ENCODE measurements at places on chromosomes 12 and 14. TPM values are rescaled to one million over a fixed set of nuclear protein-coding genes. Genes with fewer than 3 reads are reported as not detected.
A peak's percentile ranks its signal among the peaks of the same experiment; 100 is the strongest.

- DNase-seq, result no peak
These were observed 111.6 kb downstream of the TSPAN8 start for GRCh38 chr12:71046215-71046614.

- no peak for DNase-seq
These were observed 395.5 kb downstream of the ZFP36L1 start for GRCh38 chr14:68397371-68397811.

- DNase-seq, result no peak
These were observed 4.8 kb upstream of the ZCCHC8 start for GRCh38 chr12:122505419-122506051.

- DNase-seq, result no peak
These were observed 517.5 kb downstream of the NELL2 start for GRCh38 chr12:44358636-44359035.

DNA sequence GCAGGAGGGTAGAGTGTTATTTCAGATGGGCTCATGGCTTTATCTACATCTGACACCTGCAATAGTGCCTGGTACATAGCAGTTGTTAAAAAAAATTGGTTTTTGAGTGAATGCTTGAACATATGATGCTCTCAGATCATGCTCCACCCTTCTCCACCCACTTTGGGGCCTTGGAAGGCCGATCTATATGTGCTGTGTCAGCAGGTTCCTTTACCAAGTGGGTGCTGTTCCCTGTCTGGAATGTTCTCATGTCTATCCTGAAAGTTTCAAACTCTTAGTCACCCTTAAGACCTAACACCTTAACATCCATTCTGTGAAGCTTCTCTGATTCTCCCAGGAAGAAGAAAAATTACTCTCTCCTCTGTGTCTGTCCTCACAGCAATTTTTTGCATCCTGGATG is 556.3 kb upstream of the TBX3 start:
- no peak for DNase-seq

DNA sequence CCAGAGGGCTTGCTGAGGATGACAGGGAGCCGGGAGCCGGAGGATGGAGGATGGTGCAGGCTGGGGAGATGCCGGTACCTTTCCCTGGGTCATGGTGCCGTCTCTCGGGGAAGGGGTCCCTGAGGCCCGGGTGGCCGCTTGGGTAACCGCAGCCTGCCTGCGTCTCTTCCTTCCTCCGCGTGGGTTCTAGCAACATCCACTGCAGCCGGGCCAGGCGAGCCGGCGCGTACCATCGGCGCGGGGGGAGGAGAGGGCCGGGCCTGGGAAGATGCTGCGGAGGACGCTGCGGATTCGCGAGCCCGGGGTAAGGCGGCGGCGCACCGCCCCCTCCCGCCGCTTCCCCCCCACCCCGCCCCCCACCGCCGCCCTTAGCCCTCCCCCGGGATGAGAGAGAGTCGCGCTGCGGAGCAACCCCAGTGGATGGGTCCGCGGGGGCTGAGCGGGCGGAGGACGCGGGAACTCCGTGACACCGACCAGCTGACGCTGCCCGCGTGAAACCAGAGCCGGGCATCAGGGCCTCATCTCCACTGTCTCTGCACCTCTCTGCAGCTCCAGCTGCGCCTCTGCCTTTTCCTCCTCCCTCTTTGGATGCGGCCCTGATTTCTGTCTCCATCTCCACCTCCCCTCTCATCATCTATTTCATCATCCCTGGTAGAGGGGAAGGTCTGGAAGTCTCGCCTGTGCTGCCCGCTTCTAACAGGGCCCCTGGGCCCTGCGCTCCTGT is at the start of gene FAIM2:
Gene FAIM2, minus strand, starts transcription at position 201 of the 724 bp plus-strand sequence. Its CDS starts 108 bp downstream, at position 93.
- DNase-seq, result peak; percentile 71

DNA sequence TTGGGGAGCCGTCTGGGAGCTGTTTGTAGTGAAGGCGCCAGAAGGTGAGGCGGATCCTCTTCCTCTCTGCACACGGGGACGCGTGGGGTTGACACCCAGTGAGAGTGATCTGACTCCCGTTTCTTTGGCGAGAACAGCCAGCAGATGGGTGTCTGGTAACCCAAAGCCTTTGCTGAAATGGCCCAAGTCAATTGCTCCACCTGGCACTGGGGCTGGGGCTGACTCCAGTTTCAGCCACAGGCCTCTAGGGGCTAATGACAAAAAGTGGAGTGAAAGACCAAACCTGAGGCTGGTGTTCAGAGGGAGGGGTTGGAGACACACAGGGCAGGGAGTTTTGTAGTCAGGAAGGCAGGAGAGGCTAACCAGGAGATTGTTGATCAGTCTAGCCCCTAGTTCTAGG is 87.0 kb downstream of the FRMD6 start:
- no peak for DNase-seq

GRCh38 chr14:98926146-98926545 is 345.9 kb downstream of the BCL11B start:
- peak; percentile 61 for DNase-seq

DNA sequence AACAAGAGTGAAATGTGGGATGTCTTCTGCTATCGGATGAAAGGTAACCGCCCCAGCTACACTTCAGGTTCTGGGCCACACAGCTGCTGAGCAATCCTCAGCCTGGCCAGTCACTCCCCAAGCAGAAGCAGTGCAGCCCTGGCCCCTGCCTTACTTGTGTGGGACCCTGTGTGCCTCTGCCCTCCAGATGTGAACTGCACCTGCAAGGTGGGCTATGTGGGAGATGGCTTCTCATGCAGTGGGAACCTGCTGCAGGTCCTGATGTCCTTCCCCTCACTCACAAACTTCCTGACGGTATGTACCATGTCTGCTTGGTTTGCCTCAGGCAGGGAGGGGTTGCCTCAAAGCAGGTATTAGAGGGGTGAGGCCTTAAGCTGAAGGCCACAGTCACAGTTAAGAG is 85.6 kb downstream of the NT5DC3 start:
- DNase-seq, result no peak

DNA sequence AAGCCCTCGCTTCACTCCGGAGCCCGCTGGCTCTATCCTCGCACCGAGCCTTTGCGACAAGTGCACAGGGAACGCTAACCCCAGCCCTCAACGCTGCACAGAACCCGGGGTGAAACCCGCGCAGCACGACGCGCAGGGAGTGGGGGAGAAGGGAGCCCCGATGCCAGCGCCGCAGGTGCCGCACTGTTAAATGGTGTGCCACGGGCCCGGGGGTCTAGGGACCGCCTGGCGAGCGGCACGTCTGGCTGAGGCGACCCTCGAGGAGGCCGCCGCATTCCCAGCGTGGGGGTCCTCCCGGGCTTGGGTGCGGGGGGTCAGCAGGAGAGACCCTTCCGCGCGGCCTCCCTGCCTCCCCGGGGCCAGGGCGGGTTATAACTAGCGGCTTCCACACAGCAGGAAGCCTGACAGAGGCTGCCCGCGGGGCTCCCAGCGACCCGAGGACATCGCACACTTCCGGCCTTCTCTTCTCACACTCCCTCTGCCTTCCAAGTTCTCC is 23.8 kb upstream of the LRTM2 start:
- DNase-seq, result peak; percentile 82

- DNase-seq, result no peak
These were observed 112.4 kb upstream of the TMEM132D start for GRCh38 chr12:130016194-130016593.

GRCh38 chr14:101623685-101624444 is 62.6 kb downstream of the DIO3 start:
- no peak for DNase-seq

DNA sequence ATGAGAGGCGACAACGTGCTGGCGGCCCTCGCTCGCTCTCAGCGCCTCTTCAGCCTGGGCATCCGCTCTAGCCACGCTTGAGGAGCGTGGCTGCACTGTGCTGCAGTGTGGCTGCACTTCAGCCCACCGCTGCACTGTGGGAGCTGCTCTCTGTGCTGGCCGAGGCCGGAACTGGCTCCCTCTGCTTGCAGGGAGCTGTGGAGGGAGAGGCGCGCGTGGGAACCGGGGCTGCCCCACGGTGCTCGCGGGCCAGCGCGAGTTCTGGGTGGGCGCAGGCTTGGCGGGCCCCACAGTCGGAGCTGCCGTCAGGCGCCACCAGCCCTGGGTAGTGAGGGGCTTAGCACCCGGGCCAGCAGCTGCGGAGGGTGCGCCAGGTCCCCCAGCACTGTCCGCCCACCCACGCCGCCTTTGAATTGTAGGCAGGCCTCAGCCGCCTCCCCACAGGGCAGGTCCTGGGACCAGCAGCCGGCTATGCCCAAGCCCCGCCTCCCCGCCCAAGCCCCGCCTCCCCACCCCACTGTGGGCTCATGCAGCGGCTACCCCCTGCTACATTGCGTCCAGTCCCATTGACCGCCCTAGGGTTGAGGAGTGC is 974.2 kb downstream of the FSCB start:
- DNase-seq, result no peak

DNA sequence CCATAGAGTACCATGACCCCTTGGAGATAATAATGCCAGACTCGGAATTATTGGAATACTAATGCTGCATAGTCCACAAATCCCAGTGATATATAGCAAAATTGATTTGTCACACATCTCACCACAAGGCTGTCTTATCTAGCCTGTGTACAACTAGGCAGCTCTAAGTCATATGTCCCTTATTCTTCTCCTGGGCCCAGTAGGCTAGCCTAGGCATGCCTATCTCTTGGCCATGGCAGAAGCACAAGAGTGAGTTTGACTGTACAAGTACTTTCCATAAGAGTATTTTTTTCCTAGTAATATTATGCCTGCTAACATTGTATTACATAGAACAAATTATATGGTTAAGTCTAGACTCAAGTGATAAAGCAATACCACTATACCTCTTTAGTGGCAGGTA is 1122.1 kb upstream of the SEL1L start:
- DNase-seq, result no peak

- DNase-seq, result no peak
These were observed 37.9 kb downstream of the PTPN21 start for GRCh38 chr14:88516861-88517357.

DNA sequence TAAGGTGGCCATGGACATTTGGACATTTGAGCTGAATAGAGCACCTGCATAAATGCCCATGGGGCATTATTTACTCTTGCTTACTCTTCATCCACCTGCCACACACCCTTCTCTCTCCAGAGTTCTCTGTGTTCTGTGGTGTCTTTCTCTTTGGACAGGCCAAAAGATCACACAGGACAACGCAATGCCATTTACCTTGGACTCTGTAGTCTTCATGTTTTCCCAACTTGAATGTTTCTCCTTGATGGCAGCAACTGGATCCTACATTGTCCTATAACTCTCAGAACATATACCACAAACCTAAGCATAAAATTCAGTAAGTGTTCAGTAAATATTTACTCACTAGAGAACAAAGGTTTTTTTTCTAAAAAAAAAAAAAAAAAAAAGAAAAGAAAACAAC is 41.7 kb upstream of the PTHLH start:
- DNase-seq, result no peak

Gene RNF212B
- not detected for total RNA-seq

Gene CLMN
- 15.8 TPM for total RNA-seq

Gene CDCA3
- total RNA-seq, result 0.42 TPM

Gene BBS10
- total RNA-seq, result 6.7 TPM

Gene ANG
- total RNA-seq, result 22.1 TPM

Gene CLEC9A
- 0.26 TPM for total RNA-seq

Gene BLOC1S1
- 115 TPM for total RNA-seq

Gene FERMT2
- 205 TPM for total RNA-seq

Gene RNASE3
- not detected for total RNA-seq

Gene CAPZA3
- not detected for total RNA-seq
